ENCODE measurements at places on chromosomes 13 and 19.

DNA sequence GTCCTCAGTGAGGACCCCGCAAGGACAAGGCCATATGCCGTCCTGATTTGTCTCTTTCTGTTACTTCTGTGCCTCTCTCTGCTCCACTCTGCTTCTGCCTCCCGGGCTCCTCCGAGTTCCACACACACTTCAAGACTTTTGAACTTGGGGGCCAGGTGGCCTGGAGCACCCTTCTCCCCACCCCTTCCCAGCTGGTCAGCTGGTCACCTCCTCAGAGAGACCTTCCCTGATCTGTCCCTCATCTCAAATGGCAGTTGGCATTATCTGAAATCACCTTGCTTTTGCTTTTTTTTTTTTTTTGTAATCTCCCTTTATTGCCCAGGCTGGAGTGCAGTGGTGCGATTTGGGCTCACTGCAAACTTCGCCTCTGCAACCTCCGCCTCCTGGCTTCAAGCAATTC is 2.2 kb upstream of the S1PR5 start:
- DNase-seq = no peak

DNA sequence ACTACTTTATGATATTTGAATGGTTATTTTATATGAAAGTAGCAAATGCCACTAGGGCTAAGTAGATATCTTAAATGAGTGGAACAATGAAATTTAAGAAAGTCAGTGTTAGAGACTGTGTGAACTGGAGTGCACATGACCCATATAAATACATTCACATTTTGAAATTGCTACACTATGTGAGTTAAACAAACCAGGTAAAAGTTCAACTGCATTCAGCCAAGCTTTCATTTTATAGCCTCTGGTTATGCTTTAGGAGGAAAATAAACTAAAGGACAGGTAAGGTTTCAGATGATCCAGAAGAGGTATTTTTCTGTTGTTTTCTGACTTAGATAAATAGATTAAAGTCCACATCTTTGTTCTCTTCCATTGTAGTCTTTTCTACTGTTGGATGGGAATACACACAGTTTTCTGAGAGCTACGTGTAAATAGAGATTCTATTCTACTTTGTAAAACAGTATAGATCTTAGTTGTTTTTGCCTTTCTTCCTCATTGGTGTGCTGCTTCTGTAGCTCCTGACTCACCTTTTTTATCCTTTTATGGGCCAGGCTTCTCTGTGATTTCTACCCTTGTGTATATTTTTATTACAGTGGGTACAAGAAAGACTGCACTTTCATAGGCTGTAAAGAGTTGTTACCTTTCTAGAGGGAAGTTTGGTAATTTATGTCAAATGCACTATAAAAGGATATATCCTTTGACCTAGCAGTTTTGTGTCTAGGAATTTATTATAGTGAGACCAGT is 54.6 kb upstream of the KCTD4 start:
- DNase-seq = no peak

DNA sequence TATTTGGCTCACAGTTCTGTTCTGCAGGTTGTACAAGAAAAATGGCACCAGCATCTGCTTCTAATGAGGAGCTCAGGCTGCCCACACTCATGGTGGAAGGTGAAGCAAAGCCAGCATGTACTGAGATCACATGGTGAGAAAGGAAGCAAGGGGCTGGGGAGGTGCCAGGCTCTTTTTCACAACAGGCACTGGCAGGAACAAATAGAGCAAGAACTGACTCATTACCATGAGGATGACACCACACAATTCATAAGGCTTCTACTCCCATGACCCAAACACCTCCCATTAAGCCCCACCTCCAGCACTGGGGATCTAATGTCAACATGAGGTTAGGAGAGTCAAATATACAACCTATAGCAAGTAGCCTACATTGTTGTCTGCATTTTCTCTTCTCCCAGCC is 522.6 kb downstream of the RFC3 start:
- DNase-seq = no peak

DNA sequence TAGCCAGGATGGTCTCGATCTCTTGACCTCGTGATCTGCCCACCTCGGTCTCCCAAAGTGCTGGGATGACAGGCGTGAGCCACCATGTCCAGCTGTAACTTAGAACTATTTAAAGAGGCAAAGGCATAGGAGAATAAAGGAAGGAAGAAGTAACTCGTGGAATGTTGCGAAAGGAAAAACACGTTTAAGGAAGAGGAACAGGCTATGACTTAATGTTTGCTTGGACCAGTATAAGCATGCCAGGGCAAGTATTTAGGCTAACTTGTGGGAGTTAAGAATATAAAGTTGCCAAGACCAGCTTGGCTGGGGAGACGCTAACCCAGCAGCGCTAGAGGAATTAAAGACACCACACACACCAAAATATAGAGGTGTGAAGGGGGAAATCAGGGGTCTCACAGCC is 33.5 kb downstream of the ZNF844 start:
- DNase-seq = no peak

DNA sequence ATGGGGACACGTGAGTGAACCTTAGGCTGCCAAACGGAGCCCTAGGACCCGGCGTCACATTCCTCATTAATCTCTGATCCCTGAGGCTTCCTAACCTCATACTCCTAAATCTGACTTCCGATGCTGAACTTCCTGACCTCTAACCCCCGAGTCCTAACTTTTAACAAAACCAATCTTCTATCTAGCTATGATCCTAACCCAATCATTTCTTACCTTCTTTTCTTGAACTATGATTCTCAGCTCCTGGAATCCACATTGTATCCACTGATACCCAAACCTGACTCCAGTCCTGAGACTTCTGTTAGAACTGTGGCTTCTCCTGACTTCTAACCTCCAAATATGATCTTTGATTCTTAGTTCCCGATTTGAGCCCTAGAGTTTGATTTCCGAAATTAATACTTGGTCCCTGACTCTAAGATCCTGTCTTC is 447 bp downstream of the NFKBIB start:
- no peak for DNase-seq

GRCh38 chr19:9018163-9018875 is 8.1 kb upstream of the MUC16 start:
- no peak for DNase-seq

- no peak for DNase-seq
Measured at GRCh38 chr19:3118232-3119070, 17.4 kb upstream of the GNA15 start.

DNA sequence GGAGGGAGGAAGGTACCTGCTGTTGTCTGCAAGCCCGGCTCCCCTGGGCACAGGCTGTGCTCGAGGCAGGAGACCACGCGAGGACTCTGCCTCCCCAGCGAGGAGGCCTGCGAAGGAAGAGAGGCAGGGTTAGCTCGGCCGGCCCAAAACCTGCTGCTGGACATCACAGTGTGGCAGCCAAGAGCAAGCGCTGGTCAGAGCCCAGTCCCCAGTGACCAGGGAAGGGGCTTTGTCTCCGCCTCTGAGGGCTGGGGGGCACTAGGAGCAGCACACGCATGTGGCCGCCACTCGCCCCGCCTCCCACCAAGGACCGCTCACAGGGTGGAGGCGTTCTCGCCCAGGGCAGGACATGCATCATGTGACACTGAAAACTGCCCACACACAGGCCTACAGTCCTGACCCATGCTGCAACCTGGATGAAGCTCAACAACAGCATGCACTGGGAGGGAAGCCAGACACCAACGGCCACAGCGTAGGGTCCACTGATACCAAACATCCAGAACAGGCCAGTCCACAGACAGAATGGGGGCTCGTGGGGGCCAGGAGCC is 8.5 kb downstream of the MIER2 start:
- DNase-seq = no peak

DNA sequence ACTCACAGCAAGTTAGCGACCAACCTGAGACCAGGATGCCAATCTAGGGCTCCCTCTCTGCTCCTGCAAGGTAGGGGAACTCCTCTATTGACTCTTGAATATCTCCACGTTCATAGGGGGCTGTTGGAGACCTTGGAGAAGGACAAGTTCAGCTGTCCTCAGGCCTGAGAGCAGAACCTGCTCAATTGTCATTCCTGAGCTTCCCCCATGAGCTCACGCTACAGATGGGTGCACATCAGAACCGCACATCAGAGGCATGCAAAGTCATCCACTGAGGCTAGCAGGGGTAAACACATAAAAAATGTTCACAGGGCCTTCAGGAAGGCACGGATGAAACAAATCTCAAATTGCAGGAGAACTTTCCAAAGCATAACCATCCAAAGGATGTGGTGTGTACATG is 168.8 kb upstream of the ZNF507 start:
- DNase-seq = no peak

DNA sequence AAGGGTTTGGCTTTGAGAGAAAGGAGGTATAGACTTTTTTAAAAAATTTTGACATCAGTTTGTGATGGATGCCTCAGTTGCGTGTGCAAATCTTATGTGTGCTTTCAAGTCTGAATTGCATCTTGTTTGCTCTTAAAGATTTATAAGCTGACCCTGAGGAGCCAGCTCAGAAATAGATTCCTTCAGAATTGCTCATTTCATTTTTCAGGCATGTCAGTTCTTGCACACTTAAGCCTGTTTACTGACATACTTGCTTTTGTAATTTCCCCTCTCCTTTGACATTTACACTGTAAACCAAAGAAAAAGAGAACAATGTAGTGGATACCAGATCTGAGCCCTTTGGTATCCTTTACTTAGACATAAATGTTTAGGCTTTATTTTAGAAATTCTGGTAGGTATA is 87.6 kb downstream of the RNF17 start:
- DNase-seq = no peak

DNA sequence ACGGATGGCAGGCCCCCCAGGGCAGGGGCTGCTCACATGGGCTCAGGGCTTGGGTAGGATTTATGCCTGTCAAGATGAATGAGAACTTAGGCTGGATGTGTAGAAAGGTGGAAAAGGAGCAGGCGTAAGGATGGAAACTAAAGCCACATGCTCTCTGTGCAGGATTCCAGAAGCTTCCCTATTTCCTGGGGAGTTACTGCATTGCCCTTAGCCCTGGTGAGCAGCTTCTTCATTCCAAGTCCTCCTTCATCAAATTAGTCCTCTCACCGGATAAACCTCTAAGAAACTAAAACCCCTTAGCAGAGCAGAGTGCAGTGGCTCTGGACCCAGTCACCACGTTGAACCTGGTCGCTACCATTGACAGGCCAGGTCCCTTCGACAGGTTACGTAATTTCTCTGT is 7.4 kb downstream of the ATP12A start:
- DNase-seq = no peak

GRCh38 chr19:23402388-23402787 is 7.1 kb upstream of the ZNF91 start:
- DNase-seq = no peak
